Panc1 (cell line): ENCODE measurements at places on chromosomes 2 and 18.

DNA sequence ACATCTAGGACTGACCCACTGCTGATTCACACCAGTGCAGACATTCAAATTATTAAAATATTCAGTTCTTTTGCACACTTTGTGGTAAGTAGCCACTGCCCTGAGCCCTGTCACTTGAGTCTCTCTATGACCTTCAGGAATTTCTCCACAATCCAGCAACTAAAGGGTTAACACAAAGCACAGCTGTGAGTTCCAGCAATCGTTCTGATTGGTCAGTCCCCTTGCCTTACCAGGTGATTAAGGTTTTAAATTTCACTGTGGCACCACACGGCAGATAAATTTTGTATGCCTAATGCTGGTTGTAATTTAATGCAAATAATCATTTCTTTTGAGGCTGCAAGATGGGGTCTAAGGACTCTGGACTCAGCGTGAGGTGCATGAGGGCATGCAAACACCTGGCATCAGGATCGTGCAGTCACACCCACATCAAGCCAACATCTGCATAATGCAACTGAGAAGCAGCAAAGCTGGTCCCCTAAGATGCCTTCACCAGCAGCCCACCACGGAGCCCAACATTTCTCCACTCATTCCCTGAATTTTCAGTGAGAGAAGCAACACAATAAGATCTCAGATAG is 36.6 kb downstream of the SLC14A1 start:
- no peak for DNase-seq

- no peak for DNase-seq
Observed at GRCh38 chr2:118838741-118839455, 8.6 kb downstream of the EN1 start.

- DNase-seq: no peak
Observed at GRCh38 chr2:237557633-237558015, 8.8 kb upstream of the PRLH start.

- DNase-seq: no peak
Observed at GRCh38 chr2:88561646-88562388, 65.4 kb downstream of the EIF2AK3 start.
